ENCODE measurements at places on chromosomes 16 and 17.

GRCh38 chr17:29760279-29761039, 137.7 kb upstream of the CORO6 start:
- DNase-seq: no peak

- DNase-seq: peak; percentile 18
These were observed 2.4 kb downstream of the TANC2 start for GRCh38 chr17:62968445-62968923.

- no peak for DNase-seq
These were observed 16.1 kb upstream of the KCNJ12 start for GRCh38 chr17:21360048-21360447.

DNA sequence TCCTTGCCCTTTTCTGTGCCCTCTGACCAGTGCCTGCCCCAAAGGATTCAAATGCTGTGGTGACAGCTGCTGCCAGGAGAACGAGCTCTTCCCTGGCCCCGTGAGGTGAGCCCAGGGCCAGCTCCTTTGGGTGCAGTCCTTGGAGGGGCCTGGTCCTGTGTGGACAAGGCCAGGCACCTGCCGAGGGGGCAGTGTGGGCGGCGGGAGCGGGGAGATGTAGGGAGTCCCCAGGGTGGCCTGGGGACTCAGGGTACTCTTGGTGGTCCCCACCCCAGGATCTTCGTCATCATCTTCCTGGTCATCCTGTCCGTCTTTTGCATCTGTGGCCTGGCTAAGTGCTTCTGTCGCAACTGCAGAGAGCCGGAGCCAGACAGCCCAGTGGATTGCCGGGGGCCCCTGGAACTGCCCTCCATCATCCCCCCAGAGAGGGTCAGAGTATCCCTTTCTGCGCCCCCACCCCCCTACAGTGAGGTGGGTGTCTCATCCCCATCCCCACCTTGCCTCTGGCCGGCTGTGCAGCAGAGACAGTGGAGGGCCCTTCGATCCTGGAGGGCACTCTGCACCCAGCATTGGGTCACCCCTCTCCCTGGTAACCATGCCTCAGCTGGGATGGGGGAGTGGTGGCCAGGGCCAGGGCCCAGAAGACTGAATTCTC, 4.4 kb downstream of the TMEM92 start:
- no peak for DNase-seq

DNA sequence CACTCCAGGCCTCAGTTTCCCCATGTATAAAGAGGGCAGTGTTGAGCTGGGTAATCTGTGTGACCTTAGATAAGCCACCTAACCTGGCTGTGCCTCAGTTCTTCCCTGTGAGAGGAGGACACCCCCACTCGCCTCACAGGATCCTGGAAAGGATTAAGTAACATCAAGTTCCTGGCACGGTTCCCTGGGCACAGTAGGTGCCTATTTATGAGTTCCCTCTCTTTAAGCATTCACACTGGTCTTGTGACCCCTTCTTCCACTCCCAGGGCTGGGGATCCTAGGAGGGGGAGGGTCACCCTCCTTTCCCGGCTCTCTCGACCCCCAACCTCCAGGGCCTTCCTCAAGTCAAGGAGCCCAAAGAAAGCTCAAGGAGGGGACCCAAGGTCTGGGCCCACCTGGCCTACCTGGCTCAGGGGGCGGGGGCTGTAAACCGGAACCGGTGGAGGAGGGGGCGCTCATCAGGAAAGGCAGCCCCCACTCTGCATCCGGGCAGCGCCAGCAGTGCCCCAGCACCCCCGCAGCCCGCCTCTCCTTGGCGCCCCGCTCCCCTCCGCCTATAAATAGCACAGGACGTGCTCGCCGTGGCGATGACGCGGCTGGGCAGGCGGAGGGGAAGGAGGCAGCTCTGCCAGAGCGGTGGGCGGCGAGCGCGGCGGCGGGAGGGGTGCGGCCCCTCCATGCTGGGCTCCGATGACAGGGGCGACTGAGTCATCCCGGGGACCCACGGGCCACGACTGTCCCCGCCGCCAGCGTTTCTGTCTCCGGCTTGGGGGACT, 9.4 kb downstream of the RPL19 start:
- peak; percentile 67 for DNase-seq

DNA sequence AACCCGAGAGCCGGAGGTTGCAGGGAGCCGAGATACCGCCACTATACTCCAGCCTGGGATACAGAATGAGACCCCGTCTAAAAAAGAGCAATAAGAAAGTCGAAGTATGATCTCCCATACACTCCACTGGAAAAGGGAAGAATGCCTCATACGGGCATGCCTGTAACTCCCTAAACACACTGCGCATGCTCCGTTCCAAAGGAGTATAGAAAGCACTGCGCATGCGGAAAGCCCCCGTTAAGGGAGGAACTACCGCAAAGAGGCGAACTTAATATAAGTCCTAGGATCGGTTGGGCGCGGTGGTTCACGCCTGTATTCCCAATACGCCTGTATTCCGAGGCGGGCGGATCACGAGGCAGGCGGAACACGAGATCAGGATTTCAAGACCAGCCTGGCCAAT, 313.1 kb upstream of the ERCC4 start:
- DNase-seq: no peak

GRCh38 chr16:28501258-28502232, 5.1 kb downstream of the IL27 start:
- no peak for DNase-seq

- no peak for DNase-seq
These were observed 2.1 kb upstream of the DNASE1L2 start for GRCh38 chr16:2233872-2234812.

DNA sequence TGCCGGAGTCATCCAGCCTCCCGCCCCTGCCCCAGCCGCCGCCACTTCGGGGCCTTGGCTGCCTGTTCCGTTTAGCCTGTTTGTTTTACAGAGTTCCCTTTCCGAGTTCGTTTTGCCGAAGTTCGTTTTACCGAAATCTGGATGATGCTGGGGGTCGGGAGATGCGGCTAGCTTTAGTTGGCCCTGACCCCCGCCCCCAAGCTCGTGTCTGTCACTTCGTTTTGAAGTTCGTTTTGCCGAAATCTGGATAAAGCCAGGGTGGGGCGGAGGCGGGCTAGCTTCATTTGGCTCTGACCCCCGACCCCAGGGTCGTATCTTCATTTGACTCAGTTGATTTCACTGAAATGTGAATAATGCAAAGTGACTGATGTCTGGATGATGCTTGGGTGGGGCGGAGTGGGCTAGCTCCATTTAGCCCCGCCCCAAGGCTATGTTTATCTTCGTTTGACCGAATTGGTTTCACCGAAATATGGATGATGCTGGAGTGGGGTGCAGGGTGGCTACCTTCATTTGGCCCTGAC, 591 bp downstream of the PSMD7 start:
- DNase-seq: peak; percentile 43

- peak; percentile 61 for DNase-seq
These were observed 45.0 kb upstream of the USP7 start for GRCh38 chr16:9008601-9009260.

DNA sequence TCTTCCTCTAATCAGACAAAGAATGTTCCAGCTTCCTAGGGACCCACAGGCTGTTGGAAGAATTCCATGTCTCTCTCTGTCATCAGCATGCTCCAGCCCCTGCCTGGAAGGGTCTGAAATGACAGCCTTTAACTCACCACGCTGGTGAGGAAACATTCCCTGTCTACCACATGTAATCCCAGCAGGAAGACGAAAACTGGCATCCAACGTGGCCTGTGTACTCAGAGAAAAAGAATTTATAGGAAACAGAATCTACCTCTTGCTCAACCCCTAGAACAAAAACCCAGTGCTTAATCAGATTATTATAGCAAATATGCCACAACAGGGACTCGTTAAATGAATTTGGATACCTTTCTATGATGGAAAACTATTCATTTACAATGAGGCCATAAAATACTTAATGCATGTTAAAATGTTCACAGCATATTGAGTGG, 147.3 kb upstream of the FOXF1 start:
- no peak for DNase-seq

- DNase-seq: no peak
These were observed 326.7 kb downstream of the C16orf95 start for GRCh38 chr16:86990451-86990850.

DNA sequence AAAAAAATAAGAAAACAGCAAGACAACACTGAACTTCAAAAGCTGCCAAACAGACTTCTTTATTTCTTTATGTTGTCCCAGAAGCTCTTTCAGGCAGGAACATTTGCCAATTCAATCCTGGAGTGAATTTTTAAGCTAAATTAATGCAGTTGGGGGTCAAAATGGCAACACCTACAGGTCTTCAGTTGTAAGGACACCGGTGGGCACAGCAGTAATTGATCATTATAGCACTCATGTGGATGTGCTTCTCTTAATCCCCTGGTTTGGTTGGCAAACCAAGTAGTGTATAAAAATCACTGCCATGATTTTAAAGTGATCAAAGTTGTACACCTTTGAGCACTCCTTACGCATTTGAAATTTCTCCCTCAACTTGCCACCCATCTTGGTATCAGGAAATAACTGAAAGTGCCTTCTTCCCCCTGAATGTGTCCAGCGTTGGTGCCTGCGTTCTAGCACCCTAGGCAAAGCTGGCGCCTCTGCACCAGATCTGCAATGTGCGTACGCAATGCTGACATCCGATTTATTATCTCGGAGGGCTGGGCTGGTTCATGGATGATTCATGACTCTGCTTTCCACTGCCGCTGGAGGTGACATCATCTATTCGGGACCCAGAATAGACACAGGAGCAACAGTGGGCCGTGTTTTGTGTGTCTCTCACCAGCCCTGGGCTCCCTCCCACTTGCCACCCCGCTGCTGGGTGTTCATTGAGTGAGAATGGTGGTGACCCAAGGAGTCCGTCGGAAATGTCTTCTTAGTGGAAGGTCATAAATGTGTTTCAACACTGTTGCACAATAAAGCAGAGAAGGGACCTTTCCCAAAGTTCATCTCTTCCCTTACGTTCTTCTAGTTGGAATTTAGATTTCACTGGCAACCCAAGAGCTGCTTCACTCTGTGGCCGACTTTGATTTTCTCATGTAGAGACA, 203.4 kb downstream of the CCDC182 start:
- DNase-seq: no peak

- DNase-seq: no peak
These were observed 24.1 kb downstream of the PSMD7 start for GRCh38 chr16:74320707-74321106.

DNA sequence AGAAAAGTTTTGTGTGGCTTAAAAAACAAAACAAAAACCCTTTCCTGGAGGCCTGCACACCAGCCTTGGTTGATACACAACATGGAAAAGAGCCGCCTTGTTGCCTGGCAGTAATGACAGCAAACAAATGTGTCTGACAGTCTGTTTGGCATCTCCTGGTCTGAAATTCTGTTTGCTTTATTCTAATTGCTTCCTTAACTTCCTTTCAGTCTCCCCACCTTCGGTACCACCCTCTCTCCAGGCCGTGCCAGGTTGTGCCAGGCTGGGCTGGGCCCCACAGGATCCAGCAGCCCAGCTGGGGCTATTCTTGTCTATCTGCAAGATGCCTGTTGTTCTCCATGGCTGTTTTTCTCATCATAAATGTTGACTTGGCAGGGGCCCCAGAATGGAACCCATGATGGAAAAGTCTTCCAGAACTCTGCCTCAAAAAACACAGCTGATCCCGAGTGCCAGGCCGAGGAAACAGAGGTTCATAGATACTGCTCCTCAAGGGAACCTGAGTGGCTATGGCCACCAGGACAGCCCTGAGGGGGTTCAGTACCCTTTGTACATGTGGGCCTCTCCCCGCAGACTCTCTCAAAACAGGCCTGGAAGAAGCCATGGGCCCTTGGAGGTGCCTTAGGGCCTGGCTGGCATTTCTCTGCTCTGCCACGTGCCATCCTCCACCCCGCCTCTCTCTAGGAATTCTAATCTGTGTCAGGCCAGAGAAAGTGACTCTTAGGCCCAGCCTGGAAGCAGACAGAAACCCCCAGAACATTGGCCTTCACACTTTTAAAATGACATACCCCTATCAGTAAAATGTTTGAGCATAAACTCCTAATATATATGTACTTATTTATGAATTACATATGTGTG, 50.5 kb downstream of the YPEL2 start:
- no peak for DNase-seq

GRCh38 chr16:89142474-89143195, 28.9 kb upstream of the CDH15 start:
- no peak for DNase-seq

GRCh38 chr16:46929378-46930332, 43.8 kb downstream of the DNAJA2 start:
- DNase-seq: peak; percentile 66

DNA sequence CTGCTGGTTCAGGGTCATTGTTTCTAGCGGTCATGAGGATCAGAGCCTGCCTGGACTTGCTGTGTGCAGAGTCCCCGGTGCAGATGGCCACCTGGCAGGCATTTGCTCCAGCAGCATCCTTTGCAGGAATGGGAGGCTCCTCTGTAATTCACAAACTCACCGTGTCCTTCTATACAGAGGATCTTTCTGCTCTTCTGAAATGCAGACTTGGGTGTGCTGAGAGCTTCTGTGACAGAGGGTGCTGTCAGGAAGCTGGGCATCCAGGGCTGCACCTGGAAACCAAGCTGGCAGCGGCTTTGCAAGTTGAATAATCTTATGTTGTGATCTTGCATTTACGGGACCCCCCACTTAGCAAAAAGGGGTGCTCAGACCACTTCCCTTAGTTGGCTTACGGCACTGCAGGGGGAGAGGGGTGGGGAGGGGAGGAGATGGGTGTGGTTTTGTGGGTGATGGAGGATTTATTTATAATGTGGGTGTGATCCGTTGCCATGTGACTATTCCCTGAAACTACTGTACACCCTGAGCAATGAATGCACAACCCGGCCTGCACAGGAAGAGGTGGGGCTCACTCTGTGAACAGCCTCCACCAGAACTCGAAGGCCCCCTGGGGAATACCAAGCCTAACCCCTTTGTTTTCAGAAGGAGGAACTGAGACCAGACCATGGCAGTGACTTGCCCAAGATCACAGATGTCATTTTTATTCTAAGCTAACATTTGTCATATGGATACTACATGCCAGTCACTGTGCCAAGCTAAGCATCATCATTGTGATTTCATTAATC, 178.3 kb downstream of the PRKCB start:
- peak; percentile 34 for DNase-seq

DNA sequence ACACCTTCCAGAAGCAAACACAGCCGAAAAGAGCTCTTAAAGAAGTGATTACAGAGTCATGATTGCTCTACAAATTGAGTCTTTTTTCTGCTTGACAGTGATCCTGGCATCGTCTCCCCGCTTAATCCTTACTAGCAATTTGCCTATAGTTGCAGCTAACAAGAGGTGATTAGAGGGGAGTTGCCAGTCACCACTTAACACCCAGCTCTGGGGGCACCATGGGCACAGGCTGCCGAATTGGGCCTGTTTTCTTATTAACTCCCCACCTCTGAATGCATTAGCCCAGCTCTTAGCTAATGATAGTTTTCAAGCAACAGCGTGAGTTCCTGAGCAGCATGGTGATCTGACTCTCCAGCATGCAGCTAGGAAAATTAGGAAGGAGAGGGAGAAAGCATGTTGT, 93.5 kb downstream of the RBFOX1 start:
- no peak for DNase-seq

- no peak for DNase-seq
These were observed 7.5 kb downstream of the CDR2 start for GRCh38 chr16:22366889-22367288.

DNA sequence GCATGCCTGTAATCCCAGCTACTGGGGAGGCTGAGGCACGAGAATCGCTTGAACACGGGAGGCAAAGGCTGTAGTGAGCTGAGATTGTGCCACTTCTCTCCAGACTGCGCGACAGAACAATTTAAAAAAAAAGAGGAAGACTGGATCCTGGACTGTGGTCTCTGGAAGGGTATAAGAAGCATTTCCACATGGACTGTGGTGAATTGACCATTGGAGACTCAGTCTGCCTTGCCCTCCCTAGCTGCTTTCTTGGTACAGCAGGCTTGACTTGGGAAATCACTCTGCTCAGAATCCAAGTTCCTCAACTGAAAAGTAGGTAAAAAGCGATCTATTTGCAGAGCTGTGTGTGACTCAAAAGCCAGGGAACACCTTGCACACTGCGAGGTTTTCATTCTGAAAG, 1.0 kb upstream of the MGRN1 start:
- no peak for DNase-seq

GRCh38 chr16:19979638-19980037, 94.1 kb downstream of the GPR139 start:
- DNase-seq: no peak
